ENCODE measurements at places on chromosomes 1 and 21. TPM values are rescaled to one million over a fixed set of nuclear protein-coding genes. Genes with fewer than 3 reads are reported as not detected.

- DNase-seq = no peak
These were observed 822 bp downstream of the MTX1 start for GRCh38 chr1:155209312-155209721.

The FCMR gene
- not detected for total RNA-seq

The PIGV gene
- total RNA-seq = 11.5 TPM

GRCh38 chr21:27505516-27505915 lies 538.6 kb upstream of the ADAMTS5 start:
- peak; percentile 95 for DNase-seq

- DNase-seq = no peak
These were observed 5.7 kb downstream of the LBR start for GRCh38 chr1:225422031-225422605.

GRCh38 chr1:207811319-207811718 lies 59.5 kb downstream of the CD46 start:
- DNase-seq = no peak

GRCh38 chr1:12314333-12314903 lies 84.6 kb downstream of the VPS13D start:
- DNase-seq = peak; percentile 68

Measured in fibroblast of the aortic adventitia (primary cell).